CD4-positive, alpha-beta T cell treated with Interleukin-4 for 4 hours (primary cell): ENCODE measurements at places on chromosomes 7 and 10.

- DNase-seq = no peak
Measured at GRCh38 chr7:79307376-79307775, 146.1 kb downstream of the MAGI2 start.

GRCh38 chr7:75694638-75695399, 43.9 kb downstream of the HIP1 start:
- no peak for DNase-seq

GRCh38 chr10:18476076-18476647, 175.2 kb downstream of the NSUN6 start:
- no peak for DNase-seq

- DNase-seq = no peak
Measured at GRCh38 chr10:31130406-31130805, 98.7 kb upstream of the ZNF438 start.

GRCh38 chr10:34280599-34281374, 534.3 kb downstream of the PARD3 start:
- no peak for DNase-seq

- no peak for DNase-seq
Measured at GRCh38 chr7:103598326-103598905, 152.4 kb upstream of the SLC26A5 start.

DNA sequence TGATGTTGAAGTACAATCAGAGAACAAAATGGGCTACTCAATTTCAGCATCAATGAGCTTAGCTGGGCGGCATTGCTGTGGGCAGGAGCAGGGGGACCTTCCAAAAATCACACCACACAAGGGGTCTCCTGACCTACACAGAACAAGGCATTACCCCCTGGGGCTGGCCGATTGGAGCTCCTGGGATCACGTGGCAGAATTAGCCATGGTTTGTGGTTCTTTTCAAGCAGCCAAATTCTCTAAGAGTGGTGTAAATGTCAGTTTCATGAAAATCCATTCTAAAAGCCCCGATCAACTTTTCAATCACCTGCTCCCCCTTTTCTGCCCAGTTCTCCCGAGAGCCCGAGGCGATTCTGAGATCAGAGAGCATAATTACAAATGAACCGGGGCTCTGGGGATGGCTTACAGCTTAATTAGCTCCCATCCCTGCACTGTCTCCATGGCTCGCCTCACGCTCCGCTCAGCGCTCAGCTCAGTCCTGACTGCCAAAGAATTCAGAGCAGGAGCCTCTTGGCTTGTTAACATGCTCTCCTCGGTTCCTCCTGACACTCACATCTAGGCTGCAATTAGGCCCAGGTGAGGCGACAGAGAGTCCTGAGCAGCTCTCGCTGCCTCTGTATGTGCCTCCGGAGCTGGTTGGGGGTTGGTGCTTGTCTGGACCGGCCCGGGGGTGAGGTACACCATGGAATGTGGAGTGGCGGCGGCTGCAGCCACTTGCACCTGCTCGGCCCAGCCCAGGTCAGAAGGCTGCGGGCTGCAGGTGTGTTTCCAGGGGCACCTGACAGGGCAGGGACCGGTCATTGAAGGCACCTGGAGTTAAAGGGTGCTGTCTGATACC, 111.8 kb downstream of the WDR11 start:
- no peak for DNase-seq

- DNase-seq = no peak
Measured at GRCh38 chr10:129602938-129603535, 136.0 kb downstream of the MGMT start.

GRCh38 chr10:133185916-133186315, 25.9 kb downstream of the KNDC1 start:
- no peak for DNase-seq

GRCh38 chr10:124245191-124245590, 151.8 kb upstream of the CHST15 start:
- no peak for DNase-seq

GRCh38 chr7:31069860-31070555, 17.9 kb downstream of the ADCYAP1R1 start:
- no peak for DNase-seq

GRCh38 chr10:120398180-120398579, 58.8 kb upstream of the PLPP4 start:
- DNase-seq = no peak

GRCh38 chr7:70655694-70656093, 476.2 kb upstream of the GALNT17 start:
- DNase-seq = no peak

DNA sequence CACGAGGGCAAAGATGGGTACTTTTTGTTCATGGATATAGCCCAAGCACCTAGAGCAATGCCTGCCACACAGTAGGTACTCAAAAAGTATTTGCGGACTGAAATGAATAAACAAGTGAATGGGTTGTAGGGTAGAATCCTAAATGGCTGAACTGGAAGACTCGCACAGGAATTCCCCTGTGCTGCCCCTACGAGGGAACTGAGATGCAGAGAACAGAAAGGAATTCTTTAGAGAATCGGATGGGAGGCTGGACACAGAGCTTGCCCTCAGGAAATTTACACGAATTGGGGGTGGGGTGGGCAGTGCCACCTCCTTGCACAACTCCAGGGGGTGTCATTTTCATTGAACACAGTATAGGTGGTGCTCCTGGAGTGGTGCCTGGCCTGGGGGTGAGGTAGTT, 35.2 kb upstream of the SRGN start:
- DNase-seq = no peak

GRCh38 chr7:50697748-50698147, 84.9 kb downstream of the GRB10 start:
- DNase-seq = no peak

DNA sequence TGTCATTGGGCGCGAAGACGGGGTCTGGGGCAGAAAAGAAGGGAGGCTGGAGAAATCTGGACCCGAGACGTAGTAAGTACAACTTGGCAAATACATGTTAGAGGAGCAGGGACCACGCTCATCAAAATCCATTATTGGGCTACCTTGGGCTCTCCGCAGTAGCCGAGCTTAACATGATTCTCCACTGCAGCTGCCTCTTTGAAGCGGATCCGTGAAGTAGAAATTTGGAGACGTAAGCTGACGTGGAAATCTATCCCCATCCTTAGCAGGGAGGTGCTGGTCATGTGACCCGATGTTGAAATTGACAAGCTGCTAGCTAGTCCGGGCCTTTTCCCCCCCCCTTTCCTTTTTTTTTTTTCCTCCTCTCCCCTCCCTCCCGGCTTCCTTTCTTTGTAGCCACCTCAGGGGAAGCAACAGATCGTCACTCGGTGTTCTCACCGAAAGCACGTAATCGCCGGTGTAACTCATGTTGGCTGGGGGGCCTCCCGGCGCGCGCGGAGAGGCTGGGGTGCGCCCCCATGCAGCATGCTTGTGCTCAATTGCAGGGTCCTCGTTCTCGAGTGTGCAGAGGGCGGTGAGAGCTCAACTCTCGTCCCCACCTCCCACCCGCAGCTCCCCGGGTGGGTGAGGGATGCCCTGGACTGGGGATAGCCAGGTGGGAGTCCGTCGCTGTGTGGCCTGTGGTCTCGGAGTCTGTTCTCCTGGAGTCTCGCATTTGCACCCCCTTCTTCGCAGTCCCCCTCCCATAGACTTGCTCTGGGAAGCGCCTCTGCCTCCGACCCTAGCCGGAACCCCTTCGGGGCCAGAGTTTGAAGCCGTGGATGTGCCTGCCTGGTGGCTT, at the start of gene HOXA11:
Gene HOXA11 (minus strand): TSS at position 220 of the 841 bp plus-strand sequence. CDS start 88 bp downstream, at position 132.
- DNase-seq = no peak

- no peak for DNase-seq
Measured at GRCh38 chr10:35855155-35855947, 213.3 kb upstream of the FZD8 start.

- no peak for DNase-seq
Measured at GRCh38 chr7:98976396-98977185, 98.3 kb downstream of the TRRAP start.

DNA sequence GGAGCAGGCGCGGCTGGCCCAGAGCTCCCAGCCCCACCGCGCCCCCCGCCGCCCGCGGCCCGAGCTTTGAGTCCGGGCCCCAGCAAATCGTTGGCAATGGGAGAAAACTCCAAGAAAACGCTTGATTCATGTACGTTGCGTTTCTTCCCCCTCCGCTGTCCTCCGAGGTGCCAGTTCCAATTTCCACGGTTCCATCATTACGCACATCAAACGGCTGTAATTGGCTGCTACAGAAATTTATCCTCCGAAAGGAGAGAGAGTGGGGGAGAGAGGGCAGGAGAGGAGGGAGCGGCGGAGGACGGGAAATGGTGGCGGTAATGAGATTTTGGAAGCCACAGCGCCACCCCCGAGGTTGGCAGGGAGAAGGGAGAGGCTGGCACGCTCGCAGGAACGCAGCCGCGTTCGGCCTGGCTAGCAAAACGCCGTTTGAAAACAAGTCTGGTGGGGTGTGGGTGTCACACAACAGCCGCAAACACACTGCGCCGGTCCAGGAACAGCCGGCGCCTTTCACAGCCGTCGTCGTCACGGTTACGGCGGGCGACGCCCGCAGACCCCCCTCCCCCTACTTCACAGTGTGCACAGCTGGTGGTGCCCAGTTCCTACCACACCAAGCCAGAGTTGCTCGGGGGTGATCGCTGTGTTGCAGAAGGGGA, 57.5 kb downstream of the UNCX start:
- peak; percentile 35 for DNase-seq

DNA sequence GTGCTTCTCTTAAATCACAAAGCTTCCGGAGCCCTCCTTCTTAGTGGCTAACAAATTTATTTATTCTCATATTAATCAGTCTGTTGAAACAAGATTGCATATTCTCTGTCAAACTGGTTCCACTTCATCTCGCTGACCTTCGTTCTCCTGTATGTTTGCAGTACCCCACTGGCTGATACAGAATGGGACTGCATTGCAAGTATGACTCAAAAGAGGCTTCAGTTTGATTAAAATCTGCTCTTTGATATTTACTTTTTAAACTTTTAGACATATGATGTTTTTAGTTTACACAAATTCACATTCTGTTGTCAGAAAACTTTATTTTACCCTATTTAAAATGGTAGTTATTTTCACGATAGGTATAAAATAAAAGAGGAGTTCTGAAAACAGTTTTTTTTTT, 14.3 kb upstream of the ARHGAP12 start:
- no peak for DNase-seq

DNA sequence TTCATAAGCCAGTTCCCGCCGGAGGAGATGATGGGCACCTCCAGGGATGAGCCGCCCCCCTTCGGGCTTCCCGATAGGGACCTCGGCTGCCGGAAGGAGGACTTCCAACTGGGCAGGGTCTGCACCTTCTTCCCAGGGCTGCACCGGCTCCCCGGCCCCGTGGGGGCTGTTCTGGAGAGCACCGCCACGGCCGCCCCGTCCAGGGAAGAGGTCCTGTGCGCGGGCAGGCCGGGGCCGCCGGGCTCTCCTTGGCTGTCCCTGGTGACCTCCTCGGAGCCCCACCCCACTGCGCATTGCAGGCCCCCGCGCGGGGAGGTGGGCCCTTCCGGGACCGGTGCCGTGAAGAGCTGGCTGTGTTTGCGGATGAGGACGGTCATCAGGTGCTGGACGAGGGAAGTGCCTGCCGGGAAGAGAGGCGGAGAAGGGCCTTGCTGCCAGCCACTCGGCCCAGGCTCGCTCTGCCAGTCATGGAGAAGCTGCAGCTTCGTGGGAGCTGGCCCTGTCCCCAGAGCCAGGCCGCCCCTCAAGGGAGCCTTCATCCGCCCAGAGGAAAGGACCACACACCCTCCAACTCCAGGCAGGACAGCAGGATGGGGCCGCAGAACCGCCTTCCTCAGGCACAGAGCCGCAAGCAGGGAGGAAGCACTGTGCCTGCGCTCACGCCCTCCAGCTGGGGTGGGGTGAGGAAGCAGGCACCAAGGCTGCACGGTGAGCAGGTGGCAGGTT, 144.4 kb downstream of the MAPK8 start:
- DNase-seq = no peak

GRCh38 chr10:28913436-28914237, 236.3 kb downstream of the BAMBI start:
- DNase-seq = no peak

DNA sequence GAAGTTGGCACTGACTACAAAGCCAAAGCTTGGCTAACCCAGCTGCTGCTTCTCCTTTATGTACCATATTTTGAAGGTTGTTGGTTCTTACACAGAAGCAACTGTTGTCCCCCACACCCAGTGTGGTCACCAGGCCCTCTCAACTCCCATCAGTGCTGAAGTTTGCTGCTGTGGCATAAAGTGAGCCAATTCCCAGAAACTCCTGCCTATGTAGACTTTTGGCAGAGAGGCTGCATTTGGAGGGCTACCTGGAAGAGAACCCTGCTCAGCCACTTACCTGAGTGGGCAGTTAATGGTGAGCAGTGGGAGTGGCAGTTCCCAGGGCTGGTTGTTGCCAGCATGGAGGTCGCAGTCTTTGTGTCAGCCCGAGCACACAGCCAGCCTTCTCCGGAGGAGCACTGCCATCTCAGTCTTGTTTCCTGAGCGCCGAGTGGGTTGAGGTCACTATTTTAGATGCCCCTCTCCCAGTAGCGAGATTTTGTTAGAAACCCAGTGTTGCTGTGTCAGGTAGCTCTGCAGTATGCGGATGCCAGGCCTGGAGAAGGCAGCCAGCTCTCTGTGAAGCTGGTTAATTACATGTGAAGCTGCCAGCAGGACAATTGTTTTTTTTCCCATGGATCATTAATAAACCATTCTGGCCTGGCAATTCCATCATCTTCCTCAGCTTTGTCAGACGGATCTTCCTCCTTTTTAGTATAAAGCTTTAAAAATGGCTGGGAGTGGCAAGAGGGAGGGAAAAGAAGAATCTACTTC, 24.5 kb downstream of the LRRC4 start:
- no peak for DNase-seq

DNA sequence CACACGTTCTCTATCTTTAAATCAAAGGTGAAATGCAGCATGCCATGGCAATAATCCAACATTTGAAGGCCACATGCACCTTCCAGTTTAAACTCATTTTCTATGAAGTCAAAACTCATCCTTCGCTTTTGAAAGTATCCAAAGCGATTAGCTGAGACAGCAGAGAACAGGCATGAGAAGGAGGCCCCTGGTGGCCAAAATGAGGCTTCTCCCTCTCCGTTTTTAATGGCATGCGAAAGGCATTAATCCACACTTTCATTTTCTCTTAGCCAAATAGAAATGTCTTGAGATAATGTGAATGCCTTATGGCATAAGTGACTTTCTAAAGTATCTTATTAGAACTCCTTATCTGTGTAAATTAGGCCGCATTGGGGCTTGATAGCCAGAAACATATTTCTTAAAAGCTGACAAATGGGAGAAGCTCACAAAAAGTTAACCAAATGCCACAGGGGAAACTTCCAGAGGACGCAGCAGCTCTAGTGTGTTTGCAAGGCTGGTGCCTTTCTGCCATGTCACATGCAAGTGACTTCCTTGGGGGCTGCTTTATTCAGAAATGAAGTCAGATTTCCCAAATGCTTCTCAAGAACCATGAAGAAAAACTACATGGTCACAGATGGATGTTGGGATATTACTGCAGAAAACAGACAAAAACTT, 1189.6 kb downstream of the SORCS1 start:
- DNase-seq = no peak

- DNase-seq = no peak
Measured at GRCh38 chr7:44491229-44491628, 771 bp upstream of the NUDCD3 start.

- DNase-seq = peak; percentile 55
Measured at GRCh38 chr7:99141841-99142726, 1.8 kb downstream of the SMURF1 start.

DNA sequence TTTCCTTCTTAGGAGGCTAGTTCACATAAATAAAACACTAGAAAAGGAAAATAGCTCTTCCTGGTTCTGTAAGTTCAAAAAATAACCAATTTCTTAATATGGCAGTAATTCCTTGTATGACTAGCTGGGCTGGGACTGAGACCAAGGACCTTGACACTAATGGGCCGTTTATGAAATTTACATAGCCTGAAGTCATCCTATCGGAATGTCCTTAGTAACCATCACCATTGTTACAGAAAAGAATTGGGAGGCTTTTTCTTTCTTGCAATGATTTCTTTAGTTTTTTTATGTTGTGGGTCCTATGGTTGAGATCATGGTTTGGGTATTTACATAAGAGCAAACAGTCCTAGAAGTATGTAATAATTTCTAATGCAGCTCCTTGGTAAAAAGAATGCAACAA, 87.1 kb upstream of the HDAC9 start:
- no peak for DNase-seq
